ENCODE measurements at places on chromosomes 7 and 10. TPM values are rescaled to one million over a fixed set of nuclear protein-coding genes. Genes with fewer than 3 reads are reported as not detected.

- no peak overlapping the region for H3K27ac ChIP-seq
- no peaks in the 10 kb centered on the region for H3K36me3 ChIP-seq
- no peak for DNase-seq
- no peaks in the 10 kb centered on the region for H3K4me1 ChIP-seq
- H3K27me3 ChIP-seq: no peaks in the 10 kb centered on the region
These were observed 181.9 kb upstream of the PRSS58 start for GRCh38 chr7:142439739-142440138.

- H3K4me3 ChIP-seq: no peak overlapping the region
- no peaks in the 10 kb centered on the region for H3K4me1 ChIP-seq
- no peaks in the 10 kb centered on the region for H3K36me3 ChIP-seq
These were observed 405.4 kb downstream of the MDFIC start for GRCh38 chr7:115327326-115327725.

Gene PLEKHS1
- total RNA-seq: not detected

Gene CYP3A7
- total RNA-seq: not detected

DNA sequence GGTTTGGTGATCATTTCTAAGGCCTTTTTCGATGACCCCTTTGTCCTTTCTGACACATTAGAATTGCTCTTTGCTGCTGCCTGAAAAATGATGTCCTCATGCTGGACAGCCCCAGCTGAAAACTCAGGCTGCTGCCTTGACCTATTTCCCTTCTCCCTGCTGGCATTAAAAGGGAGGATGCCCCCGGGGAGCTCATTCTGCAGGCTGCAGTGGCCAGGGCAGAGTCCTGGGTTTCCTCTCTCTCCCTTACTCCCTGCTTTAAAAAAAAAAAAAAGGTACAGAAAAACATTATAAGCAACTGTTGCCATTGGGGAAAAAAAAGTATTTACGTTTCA, 35.4 kb downstream of the LRRC4 start:
- H3K27me3 ChIP-seq: no peaks in the 10 kb centered on the region
- no peak overlapping the region for H3K4me3 ChIP-seq
- H3K4me1 ChIP-seq: peaks cover 7% of the 10 kb centered on the region
- H3K36me3 ChIP-seq: peaks cover 23% of the 10 kb centered on the region
- no peak for DNase-seq
- H3K27ac ChIP-seq: no peak overlapping the region

- no peaks in the 10 kb centered on the region for H3K36me3 ChIP-seq
- DNase-seq: no peak
- no peak overlapping the region for H3K27ac ChIP-seq
- no peaks in the 10 kb centered on the region for H3K27me3 ChIP-seq
- H3K4me3 ChIP-seq: no peak overlapping the region
These were observed 303.2 kb downstream of the EXOC4 start for GRCh38 chr7:133556048-133556447.

- peaks cover 7% of the 10 kb centered on the region for H3K4me1 ChIP-seq
- no peak overlapping the region for H3K4me3 ChIP-seq
- no peaks in the 10 kb centered on the region for H3K27me3 ChIP-seq
- H3K36me3 ChIP-seq: no peaks in the 10 kb centered on the region
- peak overlapping the region; percentile 6 for H3K27ac ChIP-seq
These were observed 26.4 kb downstream of the YAE1 start for GRCh38 chr7:39592586-39592985.

Gene RTKN2
- total RNA-seq: 2.5 TPM

Gene WASL
- 24.8 TPM for total RNA-seq

DNA sequence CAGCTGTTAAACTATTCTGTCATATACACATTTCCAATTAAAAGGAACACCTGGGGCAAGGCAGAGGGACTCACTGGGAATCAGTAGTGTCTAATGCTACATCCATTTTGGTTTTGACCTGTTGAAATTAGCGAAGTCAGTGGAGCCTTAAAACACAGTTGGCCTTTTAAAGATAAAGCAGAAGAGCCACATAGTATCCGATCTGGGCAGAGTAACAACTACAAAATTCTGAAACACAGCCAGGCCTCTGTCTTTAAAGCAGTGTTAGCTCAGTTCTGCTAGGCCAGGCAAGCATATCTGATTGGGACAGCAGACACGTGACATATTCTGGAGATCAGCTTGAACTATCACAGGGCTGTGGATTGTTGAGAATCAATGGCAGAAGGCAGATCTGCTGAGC, 117.5 kb upstream of the WNT16 start:
- no peaks in the 10 kb centered on the region for H3K27me3 ChIP-seq
- H3K4me1 ChIP-seq: no peaks in the 10 kb centered on the region
- H3K27ac ChIP-seq: no peak overlapping the region
- no peak for DNase-seq

GRCh38 chr7:140269004-140269638, 92.3 kb upstream of the KDM7A start:
- no peaks in the 10 kb centered on the region for H3K27me3 ChIP-seq
- no peaks in the 10 kb centered on the region for H3K4me1 ChIP-seq
- no peak overlapping the region for H3K27ac ChIP-seq
- H3K4me3 ChIP-seq: no peak overlapping the region

DNA sequence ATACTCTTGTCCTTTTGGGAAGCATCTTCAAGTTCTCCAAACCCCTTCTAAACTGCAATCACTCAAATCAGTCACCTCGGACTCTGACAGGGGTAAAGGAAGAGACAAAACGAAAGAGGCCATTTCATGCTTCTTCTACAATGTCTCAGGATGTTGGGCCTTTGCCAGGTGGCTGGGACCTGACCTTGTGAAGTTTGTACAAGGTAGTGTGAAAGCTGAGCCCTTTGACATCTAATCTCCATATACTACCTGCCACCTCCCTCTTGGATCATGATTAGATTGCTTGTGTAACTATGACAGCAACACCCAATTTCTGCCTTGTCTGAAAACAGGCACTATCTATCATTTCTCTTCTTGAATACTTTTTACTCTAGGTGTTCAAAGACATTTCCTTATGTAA, 35.1 kb upstream of the PDLIM1 start:
- no peaks in the 10 kb centered on the region for H3K4me1 ChIP-seq
- H3K27me3 ChIP-seq: no peaks in the 10 kb centered on the region
- no peaks in the 10 kb centered on the region for H3K36me3 ChIP-seq
- DNase-seq: no peak
- H3K4me3 ChIP-seq: no peak overlapping the region
- no peak overlapping the region for H3K27ac ChIP-seq

DNA sequence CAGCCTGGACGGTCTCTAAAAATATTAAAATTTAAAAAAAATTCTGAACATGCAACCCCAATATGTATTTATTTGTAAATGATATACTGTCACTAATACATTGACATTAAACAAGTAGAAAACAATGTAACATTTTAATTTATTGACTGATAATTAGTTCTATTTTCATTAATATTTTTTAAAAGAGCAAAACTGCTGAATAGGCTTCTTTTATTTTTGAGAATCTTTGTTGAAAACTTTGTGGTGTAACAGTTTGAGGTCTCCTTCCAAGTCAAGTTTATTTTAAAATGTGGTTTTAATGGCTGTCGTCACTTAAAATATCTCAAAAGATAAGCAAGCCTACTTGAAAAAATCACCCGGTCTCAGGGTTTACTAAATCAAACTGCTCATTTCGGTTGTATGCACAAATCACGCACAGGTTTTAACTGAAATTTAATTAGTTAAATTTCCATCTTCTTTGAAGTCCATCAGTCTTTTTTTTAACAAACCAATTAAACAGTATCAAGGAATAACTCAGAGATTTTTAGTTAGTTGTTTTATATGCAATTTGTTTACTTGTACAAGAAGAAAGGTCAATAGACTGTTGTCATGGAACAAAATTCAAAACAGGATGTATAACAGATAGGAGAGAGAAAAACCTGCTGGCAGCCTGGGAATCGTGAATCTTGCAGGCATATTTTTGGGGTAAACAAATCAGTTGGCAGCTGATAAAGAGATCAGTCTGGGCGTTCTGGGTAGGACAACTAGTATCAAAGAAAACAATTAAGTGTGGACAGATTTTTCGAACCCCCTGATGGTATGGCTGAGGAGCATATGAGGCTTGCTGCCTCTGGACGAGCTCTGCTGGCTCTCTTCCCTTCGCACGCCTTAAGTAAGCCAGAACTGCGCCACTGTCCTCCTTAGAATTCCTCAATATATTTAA, 9.7 kb upstream of the EDRF1 start:
- H3K4me1 ChIP-seq: peaks cover 15% of the 10 kb centered on the region
- no peaks in the 10 kb centered on the region for H3K36me3 ChIP-seq
- no peak overlapping the region for H3K4me3 ChIP-seq
- no peaks in the 10 kb centered on the region for H3K27me3 ChIP-seq
- no peak overlapping the region for H3K27ac ChIP-seq

- no peak overlapping the region for H3K27ac ChIP-seq
- no peak for DNase-seq
- no peaks in the 10 kb centered on the region for H3K36me3 ChIP-seq
These were observed 64.3 kb downstream of the HOXA1 start for GRCh38 chr7:27031289-27032172.

DNA sequence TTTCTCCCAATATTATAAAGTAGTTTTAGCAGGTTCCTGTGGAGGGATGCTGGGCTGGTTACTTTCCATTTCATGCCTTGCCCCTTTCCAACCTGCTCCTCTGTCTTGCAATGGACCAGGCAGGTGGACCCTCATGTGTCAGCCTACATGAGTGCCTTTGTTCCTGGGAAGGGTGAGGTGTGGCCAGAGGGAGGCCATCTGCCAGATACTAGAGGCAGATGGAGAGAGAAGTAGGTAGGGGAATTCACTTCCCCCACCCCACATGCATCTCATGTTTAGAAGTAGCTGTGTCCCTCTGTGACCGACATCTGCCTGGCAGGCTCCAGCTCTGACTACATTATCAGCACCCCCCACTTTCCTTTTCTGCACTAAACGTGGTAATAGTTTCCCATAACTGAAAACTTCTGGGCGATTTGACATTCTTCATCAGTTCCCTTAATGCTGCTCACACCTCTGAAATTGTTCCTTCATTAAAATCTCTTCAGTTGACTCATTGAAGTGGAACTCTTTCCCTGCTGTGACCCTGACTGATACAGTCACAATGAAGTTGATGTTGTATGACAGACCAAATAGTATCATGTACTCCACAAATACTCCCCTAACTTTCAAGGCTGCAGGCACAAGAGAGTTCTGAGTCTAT, 396.3 kb upstream of the FZD8 start:
- no peaks in the 10 kb centered on the region for H3K27me3 ChIP-seq
- H3K4me3 ChIP-seq: no peak overlapping the region
- no peak for DNase-seq

DNA sequence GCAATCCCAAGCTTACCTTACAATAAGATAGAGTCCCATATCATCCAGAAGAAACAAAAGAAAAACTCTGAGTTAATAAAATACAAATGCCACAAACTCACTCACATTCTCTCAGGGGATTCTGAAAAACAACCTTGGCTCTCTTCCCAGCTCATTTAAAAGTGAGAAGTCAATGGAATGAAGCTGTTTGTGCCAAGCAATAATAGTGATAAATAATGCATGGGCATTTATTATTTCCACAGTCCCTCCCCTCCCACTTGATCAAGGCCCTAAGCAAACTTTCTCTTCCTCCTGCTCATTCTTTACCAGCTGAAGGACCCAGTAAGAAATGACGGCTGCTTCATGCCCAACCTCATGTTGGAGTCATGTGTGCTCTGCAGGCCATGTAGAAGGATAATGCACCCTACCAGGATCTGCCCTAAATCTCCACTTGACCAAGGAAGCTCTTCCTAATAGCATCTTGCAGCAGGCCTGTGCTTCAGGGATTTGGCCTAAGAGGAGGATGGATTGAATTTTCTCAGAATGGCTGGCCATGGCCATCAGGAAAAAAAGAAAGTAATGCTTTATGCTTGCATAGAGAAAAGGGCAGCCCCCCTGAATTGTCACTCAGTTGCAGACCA, 451.3 kb downstream of the GPAM start:
- no peak overlapping the region for H3K27ac ChIP-seq
- DNase-seq: no peak

GRCh38 chr10:31219306-31219705, 99.7 kb upstream of the ZEB1 start:
- no peak for DNase-seq
- no peak overlapping the region for H3K4me3 ChIP-seq
- H3K27me3 ChIP-seq: no peaks in the 10 kb centered on the region
- H3K27ac ChIP-seq: no peak overlapping the region
- H3K4me1 ChIP-seq: peaks cover 6% of the 10 kb centered on the region
- H3K36me3 ChIP-seq: no peaks in the 10 kb centered on the region

GRCh38 chr10:4651404-4652037, 174.5 kb upstream of the AKR1E2 start:
- H3K4me1 ChIP-seq: peaks cover 40% of the 10 kb centered on the region
- H3K27ac ChIP-seq: no peak overlapping the region
- H3K4me3 ChIP-seq: no peak overlapping the region
- no peak for DNase-seq
- no peaks in the 10 kb centered on the region for H3K36me3 ChIP-seq
- H3K27me3 ChIP-seq: no peaks in the 10 kb centered on the region

GRCh38 chr7:152115021-152115718, 89.7 kb downstream of the GALNT11 start:
- H3K4me1 ChIP-seq: no peaks in the 10 kb centered on the region
- no peak for DNase-seq
- no peak overlapping the region for H3K27ac ChIP-seq
- no peaks in the 10 kb centered on the region for H3K27me3 ChIP-seq
- no peak overlapping the region for H3K4me3 ChIP-seq

DNA sequence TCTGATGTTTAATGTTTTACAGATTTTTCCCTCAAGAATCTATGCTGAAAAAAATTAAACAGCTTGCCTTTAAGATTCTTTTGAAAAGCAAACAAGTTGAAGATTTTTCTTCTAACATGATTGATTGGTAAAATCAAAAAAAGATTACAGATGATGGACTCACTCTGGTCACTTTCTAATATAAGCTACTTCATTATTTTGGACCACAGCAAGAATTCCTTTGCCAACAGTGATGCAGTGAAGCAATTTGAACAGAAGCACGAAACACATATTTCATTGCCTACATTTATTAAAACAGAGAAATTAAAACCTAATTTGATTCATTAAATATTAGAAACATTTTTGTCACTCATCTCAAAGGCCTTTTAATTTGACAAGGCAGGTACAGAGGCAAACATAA, 82.1 kb upstream of the SGCE start:
- H3K27me3 ChIP-seq: no peaks in the 10 kb centered on the region
- H3K4me1 ChIP-seq: no peaks in the 10 kb centered on the region
- H3K4me3 ChIP-seq: no peak overlapping the region
- no peak overlapping the region for H3K27ac ChIP-seq

Gene BCL7B
- total RNA-seq: 57.0 TPM

DNA sequence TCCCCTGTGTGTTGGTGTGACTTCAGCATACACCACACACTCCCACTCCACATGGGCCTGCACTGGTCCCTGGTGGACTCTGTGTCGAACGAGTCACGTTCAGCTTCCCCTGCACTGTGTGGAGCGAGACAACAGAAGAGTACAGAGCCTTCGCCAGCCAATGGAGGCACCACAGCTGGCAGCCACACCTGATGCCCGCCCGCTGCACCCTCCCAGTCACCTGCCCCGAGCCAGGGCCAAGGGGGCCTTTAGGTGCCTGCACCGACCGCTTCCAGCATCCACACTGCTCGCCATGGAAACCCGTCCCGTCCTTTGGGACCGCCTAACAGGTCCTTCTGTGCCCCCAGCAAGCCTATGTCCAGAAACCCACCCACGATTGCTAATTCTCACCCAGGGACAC, 9.2 kb downstream of the FOXL3 start:
- no peak for DNase-seq
- no peak overlapping the region for H3K4me3 ChIP-seq
- no peaks in the 10 kb centered on the region for H3K36me3 ChIP-seq
- H3K27ac ChIP-seq: no peak overlapping the region
- H3K27me3 ChIP-seq: no peaks in the 10 kb centered on the region

Measured in vagina (tissue), 2 donors.